ENCODE measurements at places on chromosomes 2 and 18. TPM values are rescaled to one million over a fixed set of nuclear protein-coding genes. Genes with fewer than 3 reads are reported as not detected.

CELF4 gene
- not detected for total RNA-seq

EVA1A gene
- total RNA-seq, result 12.3 TPM

TXNDC2 gene
- total RNA-seq, result 0.21 TPM

PARD6G gene
- total RNA-seq, result 3.0 TPM

KDSR gene
- 46.2 TPM for total RNA-seq

ASB18 gene
- not detected for total RNA-seq

ELOA2 gene
- total RNA-seq, result not detected

ALPP gene
- 0.35 TPM for total RNA-seq

IMPA2 gene
- 57.2 TPM for total RNA-seq

TUBA3E gene
- total RNA-seq, result not detected

MYO7B gene
- 0.21 TPM for total RNA-seq

L3MBTL4 gene
- not detected for total RNA-seq

GPBAR1 gene
- total RNA-seq, result 0.15 TPM

TBC1D8 gene
- total RNA-seq, result 26.2 TPM

FAM237A gene
- not detected for total RNA-seq

INO80C gene
- 23.4 TPM for total RNA-seq

NCKAP5 gene
- total RNA-seq, result 1.3 TPM

TMEM163 gene
- 0.12 TPM for total RNA-seq

NLRC4 gene
- not detected for total RNA-seq

ZAP70 gene
- 0.06 TPM for total RNA-seq

RAX gene
- total RNA-seq, result not detected

SERPINB4 gene
- 0.17 TPM for total RNA-seq

ANKRD53 gene
- total RNA-seq, result 0.11 TPM

KCNK3 gene
- total RNA-seq, result 1.5 TPM

CTAGE1 gene
- total RNA-seq, result not detected

LIMS3 gene
- total RNA-seq, result not detected

SCG2 gene
- 1.3 TPM for total RNA-seq

NMUR1 gene
- not detected for total RNA-seq

DSG1 gene
- not detected for total RNA-seq

IL1B gene
- 0.18 TPM for total RNA-seq

AGBL5 gene
- total RNA-seq, result 30.1 TPM

LRRTM4 gene
- total RNA-seq, result not detected

GRHL1 gene
- total RNA-seq, result 0.79 TPM

RAB6C gene
- not detected for total RNA-seq

MAL gene
- not detected for total RNA-seq

LHCGR gene
- not detected for total RNA-seq

KDM3A gene
- total RNA-seq, result 39.9 TPM

CDH7 gene
- not detected for total RNA-seq

C2orf81 gene
- total RNA-seq, result 2.8 TPM

TDRD15 gene
- not detected for total RNA-seq

CNOT11 gene
- 41.9 TPM for total RNA-seq

CHRNA1 gene
- total RNA-seq, result not detected

CCDC68 gene
- total RNA-seq, result 3.6 TPM
